Karpas-422 (cell line): ENCODE measurements at places on chromosomes 13 and 19. TPM values are rescaled to one million over a fixed set of nuclear protein-coding genes. Genes with fewer than 3 reads are reported as not detected.

The ZNF419 gene
- total RNA-seq = 4.2 and 5.1 TPM in 2 replicates

The HCST gene
- total RNA-seq = 12.2 and 18.8 TPM in 2 replicates

The ZIC2 gene
- not detected in 2 replicates for total RNA-seq

DNA sequence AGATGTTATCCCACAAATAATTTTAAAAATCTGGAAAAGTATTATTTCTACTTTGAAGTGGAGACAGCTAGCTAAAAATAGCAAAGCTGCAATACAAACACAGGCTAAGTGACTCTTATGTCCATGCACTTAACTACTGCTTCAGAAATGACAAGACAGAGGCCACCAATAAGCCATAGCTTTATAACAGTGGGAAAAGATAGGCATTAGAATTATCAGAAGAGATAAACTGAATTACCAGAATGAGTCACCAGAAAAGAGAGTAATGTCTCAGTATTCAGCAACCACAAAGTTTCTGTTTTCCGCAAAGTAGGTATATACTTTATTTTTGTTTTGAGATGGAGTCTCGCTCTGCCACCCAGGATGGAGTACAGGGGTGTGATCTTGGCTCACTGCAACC lies 17.1 kb downstream of the CLN5 start:
- peaks cover 8% of the 10 kb centered on the region for H3K4me1 ChIP-seq

GRCh38 chr13:34654647-34655046 lies 287.4 kb upstream of the NBEA start:
- H3K4me1 ChIP-seq = no peaks in the 10 kb centered on the region
- no peak for DNase-seq
- no peak overlapping the region for H3K4me3 ChIP-seq
- no peak overlapping the region for H3K27ac ChIP-seq
- no peaks in the 10 kb centered on the region for H3K27me3 ChIP-seq
- no peaks in the 10 kb centered on the region for H3K36me3 ChIP-seq

DNA sequence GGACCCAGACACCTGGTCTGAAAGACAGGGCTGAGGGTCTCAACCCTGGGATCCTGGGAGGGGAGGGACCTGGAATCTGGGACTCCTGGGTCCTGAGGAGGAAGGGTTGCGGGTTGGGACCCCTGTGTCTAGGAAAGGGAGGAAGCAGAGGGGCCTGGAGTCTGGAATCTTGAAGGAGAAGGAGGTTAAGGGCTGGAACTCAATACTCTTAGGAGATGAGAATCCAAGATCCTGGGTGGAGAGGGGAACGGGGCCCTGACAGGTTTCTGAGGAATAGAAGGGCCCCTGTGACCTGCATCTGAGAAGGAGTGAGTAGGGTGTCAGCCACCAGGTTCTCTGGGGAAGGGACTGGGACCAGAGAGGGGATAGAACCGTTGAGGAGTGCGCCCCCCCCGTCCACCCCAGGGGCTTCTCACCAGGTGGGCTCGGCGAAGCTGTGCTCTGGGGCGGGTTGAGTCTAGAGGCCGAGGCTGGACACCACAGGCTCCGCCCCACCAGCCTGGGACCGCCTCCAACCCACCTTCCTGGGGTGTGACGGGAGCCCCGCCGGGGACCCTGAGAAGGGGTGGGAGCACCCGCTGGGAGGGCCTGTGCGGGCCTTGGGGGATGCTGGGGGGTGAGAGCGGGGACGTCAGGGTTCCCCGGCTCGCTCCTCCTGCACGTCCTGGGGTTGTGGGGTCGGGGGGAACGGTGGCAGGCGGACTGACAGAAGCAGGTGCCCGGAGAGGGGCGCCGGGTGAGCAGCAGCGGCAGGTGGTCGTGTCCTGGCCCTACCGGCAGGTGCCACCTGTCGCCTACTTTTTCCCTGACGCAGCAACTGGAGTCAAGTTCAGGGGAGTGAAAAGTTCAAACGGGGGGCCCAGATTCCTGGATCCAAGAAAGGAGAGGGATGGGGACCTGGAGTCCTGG lies at the start of gene MAMSTR:
Gene MAMSTR (minus strand): TSS at position 463 of the 909 bp plus-strand sequence. CDS start 694 bp downstream, outside the sequence.
- no peak for DNase-seq
- peak within 1 kb of the TSS; percentile 62; the same call in 1 of the 2 replicates for H3K27ac ChIP-seq
- H3K27me3 ChIP-seq = no peaks in the 10 kb centered on the region
- H3K36me3 ChIP-seq = no peaks in the 10 kb centered on the region
- H3K4me3 ChIP-seq = peak within 1 kb of the TSS; percentile 66

GRCh38 chr19:56066152-56067023 lies 54.7 kb downstream of the ZNF787 start:
- no peak overlapping the region for H3K27ac ChIP-seq
- peak; percentile 83 for DNase-seq
- no peaks in the 10 kb centered on the region for H3K27me3 ChIP-seq
- no peaks in the 10 kb centered on the region for H3K36me3 ChIP-seq
- peaks cover 4% of the 10 kb centered on the region for H3K4me1 ChIP-seq
- peak overlapping the region; percentile 23; the same call in 1 of the 2 replicates for H3K4me3 ChIP-seq
